Ascending aorta (tissue), 2 donors: ENCODE measurements at places on chromosomes 2 and 18. TPM values are rescaled to one million over a fixed set of nuclear protein-coding genes. Genes with fewer than 3 reads are reported as not detected.
A peak's percentile ranks its signal among the peaks of the same experiment; 100 is the strongest.

SPEG gene
- 390 TPM for total RNA-seq

AMER3 gene
- not detected for total RNA-seq

LYG2 gene
- total RNA-seq = not detected

NT5DC4 gene
- total RNA-seq = not detected

COL4A3 gene
- total RNA-seq = 1.1 TPM

GRCh38 chr2:197997083-197997541 lies 192.7 kb downstream of the PLCL1 start:
- peaks cover 13% of the 10 kb centered on the region for H3K4me1 ChIP-seq
- DNase-seq = no peak
- H3K4me3 ChIP-seq = no peak overlapping the region
- H3K27me3 ChIP-seq = no peaks in the 10 kb centered on the region

DNA sequence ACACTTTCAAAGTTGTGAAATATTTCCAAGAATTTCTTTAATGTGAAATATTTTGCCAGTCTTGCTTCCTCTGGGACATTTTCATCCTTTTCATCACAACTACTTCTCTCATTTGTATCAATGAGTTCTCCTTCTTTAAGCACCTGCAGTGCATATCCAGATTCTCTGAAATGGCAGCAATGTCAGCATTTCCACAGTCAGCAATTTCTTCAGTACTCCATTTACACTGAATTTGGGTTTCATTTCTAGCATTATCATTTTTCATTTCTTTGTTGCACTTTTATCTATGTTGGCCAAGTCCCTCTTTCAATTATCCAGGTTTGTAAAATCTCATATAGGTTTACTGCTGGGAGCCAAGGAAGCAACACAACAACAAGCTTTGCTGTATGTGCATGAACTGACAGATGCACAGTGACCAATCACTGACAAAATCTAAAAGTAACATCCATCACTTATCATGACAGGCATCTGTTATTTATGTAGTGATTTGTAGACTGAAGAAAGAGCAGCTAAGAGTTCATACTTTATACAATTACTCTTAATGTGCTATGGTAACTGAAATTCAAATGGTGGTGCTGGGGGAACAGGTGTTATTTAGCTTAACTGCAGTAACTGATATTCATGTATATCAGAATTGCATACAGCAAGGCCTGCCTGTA lies 43.9 kb downstream of the SS18 start:
- H3K4me1 ChIP-seq = no peaks in the 10 kb centered on the region
- no peak overlapping the region for H3K4me3 ChIP-seq

- H3K27me3 ChIP-seq = no peaks in the 10 kb centered on the region
- no peaks in the 10 kb centered on the region for H3K36me3 ChIP-seq
- no peak for DNase-seq
- H3K4me3 ChIP-seq = no peak overlapping the region
- H3K27ac ChIP-seq = no peak overlapping the region
Measured at GRCh38 chr2:240556553-240557100, 1.2 kb downstream of the ANKMY1 start.

DNA sequence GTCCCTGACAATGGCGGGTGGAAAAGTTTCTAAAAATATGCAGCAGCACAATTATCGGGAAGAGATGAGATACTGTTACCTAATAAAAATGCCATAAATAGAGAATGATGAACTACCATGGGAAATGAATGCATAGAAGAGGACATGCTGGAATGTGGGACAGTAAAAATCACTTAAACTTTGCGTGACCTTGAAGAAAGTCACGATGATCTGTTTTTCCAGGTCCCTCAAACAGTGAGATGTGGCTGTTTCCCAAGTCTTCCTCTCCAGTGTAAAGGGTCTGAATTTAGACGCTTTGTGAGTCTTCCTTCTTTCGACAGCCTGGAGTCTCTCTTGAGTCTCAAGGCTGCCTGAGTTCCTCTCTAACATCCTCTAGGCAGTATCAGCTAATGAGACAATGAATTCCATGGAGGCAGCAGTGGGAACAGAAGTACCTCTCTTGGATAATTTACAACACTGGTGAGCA lies 1.4 kb downstream of the CLUL1 start:
- DNase-seq = no peak
- no peaks in the 10 kb centered on the region for H3K36me3 ChIP-seq
- no peak overlapping the region for H3K27ac ChIP-seq
- H3K4me1 ChIP-seq = no peaks in the 10 kb centered on the region

GRCh38 chr2:240435457-240435947 lies at the start of gene GPC1:
Gene GPC1, plus strand, starts transcription at chr2:240435663. Its CDS starts 256 bp downstream, at chr2:240435919.
- H3K36me3 ChIP-seq = no peaks in the 10 kb centered on the region

DNA sequence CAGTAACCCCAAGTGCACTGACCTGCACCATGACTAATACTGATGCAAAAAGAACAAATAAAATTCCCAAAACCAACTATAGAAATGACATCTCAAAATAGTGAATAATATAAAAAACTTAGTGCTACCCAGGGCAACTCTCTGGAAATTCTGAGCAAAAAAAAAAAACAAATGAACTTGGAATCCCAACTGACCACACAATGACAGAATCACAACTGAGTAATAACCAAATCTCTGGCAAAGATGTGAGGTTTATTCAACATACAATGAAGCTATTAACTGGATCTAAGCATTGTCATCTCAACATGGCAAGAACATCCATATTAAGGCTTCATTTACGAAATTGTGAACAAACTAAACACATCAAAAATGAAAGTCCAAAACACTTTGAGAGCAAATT lies 22.7 kb downstream of the EXOC6B start:
- DNase-seq = no peak
- no peaks in the 10 kb centered on the region for H3K36me3 ChIP-seq
- H3K4me3 ChIP-seq = no peak overlapping the region
- H3K27me3 ChIP-seq = no peaks in the 10 kb centered on the region
- no peak overlapping the region for H3K27ac ChIP-seq

- no peak overlapping the region for H3K27ac ChIP-seq
- no peaks in the 10 kb centered on the region for H3K36me3 ChIP-seq
- no peak overlapping the region for H3K4me3 ChIP-seq
- no peaks in the 10 kb centered on the region for H3K4me1 ChIP-seq
- H3K27me3 ChIP-seq = no peaks in the 10 kb centered on the region
Measured at GRCh38 chr18:51537487-51537886, 340.0 kb upstream of the MEX3C start.

- DNase-seq = peak; percentile 25
- H3K4me1 ChIP-seq = no peaks in the 10 kb centered on the region
- H3K27ac ChIP-seq = no peak overlapping the region
- H3K4me3 ChIP-seq = no peak overlapping the region
- H3K36me3 ChIP-seq = no peaks in the 10 kb centered on the region
Measured at GRCh38 chr2:127906206-127906926, 20.6 kb upstream of the AMMECR1L start.

GRCh38 chr2:220458051-220458450 lies 830.6 kb downstream of the SLC4A3 start:
- no peaks in the 10 kb centered on the region for H3K4me1 ChIP-seq
- no peak overlapping the region for H3K27ac ChIP-seq
- no peaks in the 10 kb centered on the region for H3K36me3 ChIP-seq
- DNase-seq = no peak

DNA sequence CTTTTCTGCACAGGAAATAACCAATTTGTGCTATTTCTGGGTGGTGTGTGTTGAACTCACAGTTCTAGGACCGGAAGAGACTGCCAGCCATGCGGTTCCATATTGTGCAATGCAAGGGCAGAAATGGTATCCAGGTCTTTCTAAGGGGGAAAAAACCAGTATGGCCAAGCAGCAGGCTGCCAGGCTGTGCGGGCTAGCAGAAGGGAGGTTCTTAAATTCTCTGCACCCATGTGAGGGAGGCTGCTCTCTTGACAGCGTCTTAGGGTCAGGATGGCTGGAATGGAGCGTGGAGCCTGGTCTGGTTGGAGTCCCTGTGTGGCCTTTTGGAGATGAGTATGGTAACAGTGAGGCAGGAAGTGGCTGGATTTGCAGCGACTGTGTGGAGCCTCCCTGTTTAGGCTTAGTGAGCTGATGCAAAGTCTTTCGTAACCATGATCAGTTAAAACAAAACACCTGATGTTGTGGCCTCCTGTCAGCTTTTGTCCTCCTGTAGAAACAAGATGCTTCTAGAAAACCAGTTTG lies 52.6 kb downstream of the NCK2 start:
- no peak overlapping the region for H3K4me3 ChIP-seq
- no peak for DNase-seq
- no peaks in the 10 kb centered on the region for H3K36me3 ChIP-seq
- H3K27ac ChIP-seq = no peak overlapping the region
- H3K27me3 ChIP-seq = no peaks in the 10 kb centered on the region
- H3K4me1 ChIP-seq = peaks cover 20% of the 10 kb centered on the region

GRCh38 chr2:42969231-42970150 lies 177.1 kb upstream of the HAAO start:
- no peak for DNase-seq
- H3K36me3 ChIP-seq = no peaks in the 10 kb centered on the region
- H3K4me3 ChIP-seq = no peak overlapping the region
- H3K4me1 ChIP-seq = peaks cover 28% of the 10 kb centered on the region

DNA sequence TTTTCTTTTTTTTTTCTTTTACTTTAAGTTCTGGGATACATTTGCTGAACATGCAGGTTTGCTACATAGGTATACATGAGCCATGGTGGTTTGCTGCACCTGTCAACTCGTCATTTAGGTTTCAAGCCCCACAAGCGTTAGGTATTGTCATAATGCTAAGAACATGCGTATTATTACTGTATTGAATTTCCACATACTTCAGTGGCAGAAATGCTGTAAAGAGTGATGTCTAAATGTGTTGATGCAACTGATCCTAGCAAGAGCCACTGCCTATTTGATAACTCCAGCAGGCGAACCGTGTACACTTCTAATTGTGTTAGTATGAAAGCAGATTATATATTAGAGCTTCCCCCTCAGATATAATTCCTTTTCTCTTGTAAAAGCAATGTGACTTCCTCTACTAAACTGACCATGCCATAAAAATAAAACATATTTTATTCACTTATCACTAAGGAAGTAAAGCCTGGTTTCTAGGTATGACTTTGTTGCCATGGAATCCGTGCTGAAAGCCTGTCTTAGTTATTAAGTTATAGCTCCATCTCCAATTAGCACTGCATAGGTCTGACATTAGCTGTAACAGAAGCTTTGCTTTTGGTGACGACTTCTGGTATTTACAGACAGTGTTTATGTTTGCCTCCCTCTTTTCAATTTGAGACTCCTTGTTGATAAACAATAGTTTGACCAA lies 280.0 kb downstream of the GALR1 start:
- no peaks in the 10 kb centered on the region for H3K4me1 ChIP-seq
- no peaks in the 10 kb centered on the region for H3K27me3 ChIP-seq
- H3K4me3 ChIP-seq = no peak overlapping the region
- H3K36me3 ChIP-seq = no peaks in the 10 kb centered on the region
- no peak for DNase-seq
- H3K27ac ChIP-seq = no peak overlapping the region

DNA sequence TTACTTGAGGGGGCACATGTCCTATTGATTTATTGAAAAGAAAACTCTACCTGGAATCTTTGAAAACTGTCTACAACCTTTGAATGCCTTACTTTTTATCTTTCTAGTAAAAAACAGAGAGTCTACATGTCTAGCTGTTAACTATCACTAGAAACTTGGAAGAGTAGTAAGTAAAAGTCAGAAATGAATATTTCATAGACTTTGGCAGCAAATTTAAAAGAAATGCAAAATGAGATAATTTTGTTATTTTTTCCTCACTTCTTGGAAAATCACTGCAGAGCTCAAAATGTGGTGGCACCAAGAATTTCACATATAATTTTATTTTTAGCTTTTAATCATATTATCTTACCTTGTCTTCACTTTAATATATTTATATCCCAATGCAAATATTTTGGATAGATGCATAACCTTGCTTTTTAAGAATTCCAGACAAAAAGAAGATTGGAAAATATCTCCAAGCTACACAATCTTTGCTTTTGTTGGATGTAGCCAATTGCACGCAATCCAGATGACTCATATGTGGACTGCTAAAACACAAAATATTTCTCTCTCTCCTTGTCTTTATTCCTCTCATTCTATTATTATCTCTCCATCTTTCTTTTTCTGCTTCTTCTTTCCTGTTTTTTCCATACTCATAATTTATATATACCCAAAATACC lies 92.2 kb upstream of the DSEL start:
- H3K4me3 ChIP-seq = no peak overlapping the region
- no peak for DNase-seq
- H3K36me3 ChIP-seq = no peaks in the 10 kb centered on the region
- H3K27me3 ChIP-seq = no peaks in the 10 kb centered on the region
- H3K4me1 ChIP-seq = no peaks in the 10 kb centered on the region

- no peak overlapping the region for H3K27ac ChIP-seq
- no peak for DNase-seq
- H3K36me3 ChIP-seq = no peaks in the 10 kb centered on the region
- H3K27me3 ChIP-seq = no peaks in the 10 kb centered on the region
- H3K4me1 ChIP-seq = no peaks in the 10 kb centered on the region
Measured at GRCh38 chr2:53473775-53474311, 293.8 kb upstream of the CHAC2 start.

- DNase-seq = no peak
- no peaks in the 10 kb centered on the region for H3K27me3 ChIP-seq
- no peak overlapping the region for H3K27ac ChIP-seq
- no peaks in the 10 kb centered on the region for H3K36me3 ChIP-seq
- H3K4me3 ChIP-seq = no peak overlapping the region
Measured at GRCh38 chr2:105113616-105114291, 75.9 kb downstream of the MRPS9 start.

DNA sequence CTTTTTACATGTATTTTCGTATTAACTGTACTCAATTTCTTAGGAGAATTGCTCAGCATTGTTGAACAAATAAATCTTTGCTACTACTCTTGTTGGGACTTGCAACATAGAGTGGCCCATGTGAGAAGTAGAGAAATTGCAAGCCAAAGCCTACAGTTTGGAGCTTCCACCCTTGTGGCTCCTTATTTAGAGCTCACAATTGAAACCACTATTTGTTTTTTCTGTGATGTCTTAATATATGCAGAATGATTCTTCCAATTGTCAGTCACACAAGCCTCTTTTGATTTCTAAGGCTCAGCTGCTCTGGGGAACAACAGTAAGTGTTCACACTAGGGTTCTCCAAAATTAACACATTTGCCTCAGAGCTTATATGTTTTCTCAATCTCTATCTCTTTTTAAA lies 60.2 kb upstream of the GALNT13 start:
- no peaks in the 10 kb centered on the region for H3K27me3 ChIP-seq
- no peaks in the 10 kb centered on the region for H3K36me3 ChIP-seq
- DNase-seq = no peak
- H3K4me3 ChIP-seq = no peak overlapping the region

- no peak for DNase-seq
- H3K36me3 ChIP-seq = no peaks in the 10 kb centered on the region
- no peak overlapping the region for H3K27ac ChIP-seq
- no peaks in the 10 kb centered on the region for H3K27me3 ChIP-seq
- H3K4me3 ChIP-seq = no peak overlapping the region
Measured at GRCh38 chr2:36678856-36679255, 17.7 kb upstream of the VIT start.

DNA sequence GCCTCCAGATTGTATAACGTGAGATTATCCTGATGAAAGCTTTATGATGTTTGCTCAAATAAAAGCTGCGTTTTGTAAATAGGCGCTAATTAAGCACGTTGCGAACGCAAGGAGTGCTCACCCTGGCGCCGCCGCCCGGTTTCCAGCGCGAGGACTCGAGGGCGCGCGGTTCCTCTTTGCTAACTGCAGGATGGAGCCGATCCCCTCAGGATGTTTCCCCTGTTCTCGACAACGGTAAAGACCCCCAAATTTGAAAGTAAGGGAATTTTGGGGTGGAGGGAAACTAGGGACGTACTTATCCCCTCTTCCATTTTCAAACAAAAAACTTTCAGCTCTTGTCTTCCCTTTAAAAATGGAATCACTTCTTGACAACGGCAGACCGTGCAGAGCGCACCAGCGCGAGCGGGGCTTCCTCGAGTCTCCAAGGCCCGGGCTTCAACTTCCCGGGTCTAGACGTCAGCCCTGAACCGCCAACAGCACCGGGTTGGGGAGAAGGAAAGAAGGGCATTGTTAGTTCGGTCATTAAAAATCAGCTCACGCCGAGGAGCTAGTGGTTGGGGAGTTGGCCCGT lies 1.1 kb upstream of the GBX2 start:
- no peak overlapping the region for H3K27ac ChIP-seq
- H3K4me3 ChIP-seq = no peak overlapping the region
- DNase-seq = no peak
- no peaks in the 10 kb centered on the region for H3K36me3 ChIP-seq
